ENCODE measurements at places on chromosomes 12 and 14. TPM values are rescaled to one million over a fixed set of nuclear protein-coding genes. Genes with fewer than 3 reads are reported as not detected.

The CMA1 gene
- 0.26 TPM for polyA plus RNA-seq

The BEST3 gene
- polyA plus RNA-seq = 0.46 TPM

GRCh38 chr12:124715121-124715990 lies 147.9 kb upstream of the NCOR2 start:
- DNase-seq = no peak

DNA sequence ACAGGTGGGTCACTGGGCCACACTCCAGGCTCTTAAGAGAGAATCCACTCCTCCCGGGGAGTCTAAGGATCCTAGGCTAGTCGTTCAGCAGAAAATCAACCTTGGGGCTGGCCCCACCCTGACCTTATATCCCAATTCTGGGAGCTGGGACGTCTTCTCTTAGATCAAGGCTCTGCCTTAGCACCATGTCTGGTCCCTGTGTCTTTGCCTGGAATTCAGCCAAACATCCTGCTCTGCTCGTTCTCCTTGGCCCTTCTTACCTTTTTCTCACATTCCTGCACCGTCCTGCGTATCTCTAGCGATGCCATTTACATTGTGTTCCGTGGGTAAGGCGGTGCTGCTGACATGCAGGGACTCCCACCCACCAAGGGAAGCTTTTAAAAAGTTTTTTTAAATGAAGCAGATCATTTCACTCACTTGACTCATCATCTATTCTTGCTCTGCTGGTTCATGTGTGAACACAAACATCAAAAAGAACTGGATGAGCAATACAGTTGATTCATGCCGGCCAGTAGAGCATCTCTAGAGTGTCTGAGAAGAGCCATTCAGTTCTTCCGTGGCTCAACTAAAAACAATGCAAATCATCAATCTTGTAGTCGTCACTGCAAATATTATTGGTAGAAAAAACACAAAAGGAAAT lies 50.2 kb downstream of the KCNK13 start:
- DNase-seq = no peak

- no peak for DNase-seq
Measured at GRCh38 chr14:85061256-85061655, 468.7 kb upstream of the FLRT2 start.

GRCh38 chr12:68169213-68169889 lies 9.8 kb upstream of the IFNG start:
- DNase-seq = no peak

GRCh38 chr14:32224737-32225377 lies 21.8 kb upstream of the RNU6-8 start:
- DNase-seq = no peak

- no peak for DNase-seq
Measured at GRCh38 chr12:110002676-110003515, 3.7 kb downstream of the ANKRD13A start.

DNA sequence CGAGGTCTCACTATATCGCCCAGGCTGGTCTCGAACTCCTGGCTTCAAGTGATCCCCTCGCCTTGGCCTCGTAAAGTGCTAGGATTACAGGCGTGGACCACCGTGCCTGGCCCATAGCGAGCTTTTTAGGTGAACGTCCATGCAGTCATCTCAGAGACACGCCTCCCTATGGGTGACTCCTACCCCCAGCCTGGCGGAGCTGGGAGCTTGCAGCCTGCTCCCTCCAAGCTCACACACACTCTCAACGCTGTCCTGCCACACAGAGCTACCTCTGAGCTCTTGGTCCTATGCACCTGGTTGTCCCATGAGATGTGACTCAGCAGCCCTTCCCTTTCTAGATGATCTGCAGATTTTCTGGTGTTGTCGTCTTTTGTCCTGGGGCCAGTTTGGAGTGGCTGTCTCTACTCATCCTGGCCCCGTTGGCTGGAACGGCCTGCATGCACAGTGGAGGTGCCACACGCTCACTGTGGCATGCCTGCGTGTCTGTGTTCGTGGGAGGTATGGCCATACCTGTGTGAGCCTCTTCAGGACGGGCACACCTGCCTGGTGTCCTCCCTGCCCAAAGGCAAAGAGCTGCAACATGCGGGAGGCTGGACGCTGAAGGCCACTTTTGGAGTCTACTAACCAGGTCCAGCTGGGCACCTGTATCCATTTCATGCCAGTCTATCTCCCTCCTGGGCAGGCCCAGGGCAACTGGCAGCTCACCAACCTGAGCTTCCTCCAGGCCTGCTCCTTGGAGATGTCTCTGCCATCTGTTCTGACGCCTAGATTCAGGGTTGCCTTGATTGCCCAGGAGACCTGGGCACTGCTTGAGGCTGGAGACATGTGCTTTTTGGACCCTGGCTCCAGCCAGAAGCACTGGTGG lies 18.1 kb downstream of the CABP1 start:
- no peak for DNase-seq

The NUAK1 gene
- 10.1 TPM for polyA plus RNA-seq

GRCh38 chr12:45644541-45644940 lies 85.0 kb upstream of the ARID2 start:
- DNase-seq = no peak

DNA sequence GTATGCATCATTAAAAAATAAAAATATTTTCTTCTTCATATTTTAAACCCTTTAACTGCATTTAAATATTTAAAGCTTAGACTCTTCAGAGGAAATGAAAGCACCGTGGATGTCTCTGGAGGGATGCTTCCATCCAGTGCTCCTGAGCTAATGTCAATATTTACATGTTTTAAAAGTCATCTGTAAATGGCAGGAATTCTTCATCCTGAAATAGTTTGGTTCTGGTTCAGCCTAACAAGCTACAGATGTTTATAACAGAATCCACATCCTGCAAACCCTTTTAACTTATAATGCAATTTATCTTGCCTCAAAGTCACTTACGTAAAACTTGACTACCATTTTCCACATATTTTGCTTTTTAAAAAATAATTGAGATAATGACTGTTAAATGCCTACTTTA lies 1207.3 kb downstream of the SLC16A7 start:
- DNase-seq = no peak

The SOS2 gene
- 44.4 TPM for polyA plus RNA-seq

The FAM181A gene
- polyA plus RNA-seq = not detected
